CD4-positive, alpha-beta T cell treated with Interleukin-10 for 1 hour (primary cell): ENCODE measurements at places on chromosomes 16 and 17.

DNA sequence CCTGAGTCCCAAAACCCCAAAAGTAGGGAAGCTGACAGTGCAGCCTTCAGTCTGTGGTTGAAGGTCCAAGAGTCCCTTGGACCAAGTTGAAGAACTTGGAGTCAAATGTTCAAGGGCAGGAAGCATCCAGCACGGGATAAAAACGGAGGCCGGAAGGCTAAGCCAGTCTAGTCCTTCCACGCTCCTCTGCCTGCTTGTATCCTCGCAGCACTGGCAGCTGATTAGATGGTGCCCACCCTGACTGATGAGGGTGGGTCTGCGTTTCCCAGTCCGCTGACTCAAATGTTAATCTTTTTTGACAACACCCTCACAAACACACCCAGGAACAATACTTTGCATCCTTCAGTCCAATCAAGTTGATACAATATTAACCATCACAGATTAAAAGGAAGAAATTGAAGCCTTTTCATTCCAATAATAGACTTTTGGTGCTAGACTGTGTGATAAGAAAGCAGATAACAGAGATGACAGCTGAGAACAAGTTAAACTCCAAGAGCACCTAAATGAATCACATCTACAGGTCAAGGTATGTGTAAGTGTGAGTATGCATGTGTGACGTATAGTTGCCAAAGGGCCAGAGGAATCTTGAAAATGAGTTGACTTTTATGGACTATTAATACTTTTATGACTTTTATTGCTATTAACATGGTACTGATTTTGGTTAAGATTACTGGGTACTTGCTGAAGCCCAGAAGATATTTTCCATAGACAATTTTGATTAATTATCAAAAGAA is 933.5 kb upstream of the SOX9 start:
- DNase-seq: no peak

GRCh38 chr16:12519986-12520385 is 283.7 kb downstream of the CPPED1 start:
- no peak for DNase-seq

DNA sequence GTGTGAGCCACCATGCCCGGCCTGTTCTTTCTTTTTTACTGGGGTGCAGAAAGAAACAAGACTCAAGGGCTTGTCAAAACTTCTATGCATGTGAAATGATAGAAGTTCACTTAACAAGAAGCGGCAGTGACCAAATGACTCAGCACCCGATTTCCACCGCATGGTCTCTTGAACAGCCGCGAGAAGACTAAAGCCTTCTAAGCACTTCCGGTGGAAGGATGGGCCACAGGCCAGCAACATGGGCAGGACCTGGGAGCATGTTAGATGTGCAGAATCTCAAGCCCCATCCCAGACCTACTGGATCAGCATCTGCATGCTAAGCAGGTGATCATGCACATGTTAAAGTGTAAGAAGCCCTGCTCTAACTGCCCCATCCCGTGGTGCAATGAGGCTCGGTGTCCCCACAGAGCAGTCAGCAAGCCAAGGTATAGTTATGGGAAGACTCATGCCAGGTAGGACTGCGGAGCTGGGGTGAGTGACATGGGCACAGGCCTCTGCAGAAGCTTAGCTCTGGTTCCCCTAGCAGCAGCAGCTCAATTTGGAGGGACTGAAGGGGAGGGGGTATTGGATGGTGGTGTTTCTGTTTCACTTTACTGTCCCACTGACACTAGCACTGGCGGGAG is 88.5 kb upstream of the HNF1B start:
- no peak for DNase-seq

DNA sequence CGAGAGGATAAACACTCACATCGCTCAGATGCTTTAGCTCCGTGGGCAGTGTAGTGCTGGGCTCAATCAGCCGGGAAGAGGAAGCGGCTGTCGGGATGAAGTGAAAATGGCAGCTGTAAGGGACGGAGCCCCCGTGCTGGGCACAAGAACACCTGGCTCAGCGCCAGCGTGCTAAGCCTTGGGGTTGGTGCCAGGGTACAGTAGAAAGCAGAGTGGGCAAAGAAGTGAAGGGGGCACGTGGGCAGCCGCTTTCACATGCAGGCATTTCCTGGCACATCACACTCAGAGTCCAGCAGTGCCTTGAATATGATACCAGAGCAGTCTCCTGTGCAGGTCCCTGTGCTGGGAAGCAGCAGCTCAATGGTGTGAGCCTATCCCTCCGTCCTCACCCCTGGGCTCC is 51.1 kb upstream of the FOXF1 start:
- DNase-seq: no peak

DNA sequence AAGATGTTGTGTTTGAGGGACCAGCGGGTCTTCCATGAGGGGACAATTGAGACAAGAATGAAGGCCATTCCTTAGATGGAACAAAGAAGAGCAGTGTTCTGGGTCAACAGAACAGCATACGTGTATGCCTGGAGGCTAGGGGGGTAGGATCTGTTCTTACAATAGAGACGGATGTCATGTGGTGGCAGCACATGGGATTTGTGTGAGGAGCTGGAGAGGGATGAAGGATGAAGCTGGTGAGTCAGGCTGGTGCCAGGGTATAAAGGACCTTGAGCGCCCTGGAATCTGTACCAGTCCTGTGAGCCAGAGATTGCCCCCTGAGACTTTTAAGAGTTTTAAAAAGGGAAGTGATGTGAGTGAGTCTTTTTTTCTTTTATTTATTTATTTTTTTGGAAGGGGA is 22.8 kb upstream of the WFDC1 start:
- no peak for DNase-seq

DNA sequence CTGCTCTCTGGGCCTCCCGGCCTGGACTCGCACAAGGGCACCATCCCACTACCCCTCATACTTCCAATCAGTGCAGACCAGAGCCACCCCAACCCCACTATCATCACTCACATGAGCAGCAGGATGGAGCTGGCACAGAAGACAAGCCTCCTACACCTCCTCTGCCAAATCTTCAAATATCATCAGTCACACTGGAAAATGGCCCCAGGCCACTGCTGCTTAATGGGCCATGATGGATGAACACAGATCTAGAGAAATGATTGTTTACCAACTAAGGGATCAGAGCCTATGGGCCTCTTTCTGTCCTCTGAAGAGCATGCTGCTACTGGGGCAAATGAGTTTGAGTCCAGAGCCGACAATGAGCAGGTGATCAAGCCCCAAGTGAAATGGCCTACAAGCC is 165.5 kb downstream of the GRIN2A start:
- no peak for DNase-seq

GRCh38 chr17:7886227-7887037 is 2.2 kb upstream of the CHD3 start:
- DNase-seq: peak; percentile 76

GRCh38 chr16:88701581-88702370 is 4.4 kb downstream of the RNF166 start:
- DNase-seq: peak; percentile 16

- no peak for DNase-seq
These were observed 9.7 kb downstream of the CNP start for GRCh38 chr17:41976142-41976768.

- DNase-seq: no peak
These were observed 951 bp downstream of the RPL19 start for GRCh38 chr17:39200957-39201510.

DNA sequence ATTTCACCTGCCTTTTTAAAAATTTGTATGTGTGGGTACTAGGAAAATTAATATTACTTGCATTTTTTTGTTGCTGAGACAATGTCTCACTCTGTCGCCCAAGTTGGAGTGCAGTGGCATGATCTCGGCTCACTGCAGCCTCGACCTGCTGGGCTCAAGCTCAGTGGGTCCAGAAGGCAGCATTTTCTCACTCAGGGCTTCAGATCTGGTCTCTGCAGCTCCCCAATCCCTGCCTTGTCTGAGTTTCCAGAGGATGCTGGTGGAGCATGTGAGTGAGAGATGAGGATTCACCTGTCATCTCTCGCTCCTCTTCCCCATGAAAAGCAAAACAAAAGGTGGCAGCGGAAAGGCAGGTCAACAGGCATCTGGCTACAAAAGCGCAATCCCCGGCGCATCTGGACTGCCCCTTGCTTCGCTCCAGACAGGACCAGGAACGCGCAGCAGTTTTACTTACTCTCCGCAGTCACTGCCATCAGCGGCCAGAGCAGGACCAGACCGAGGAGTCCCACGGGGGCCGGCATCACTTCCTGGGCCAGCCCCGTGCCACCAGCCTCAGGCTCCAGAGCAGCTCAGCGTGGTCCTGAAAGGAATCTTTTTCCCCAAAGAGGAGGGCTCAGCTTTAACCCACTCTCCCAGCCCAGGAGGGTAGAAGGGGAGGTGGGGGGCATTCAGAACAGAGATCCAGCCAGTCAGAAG is 59.9 kb downstream of the LITAF start:
- DNase-seq: no peak

DNA sequence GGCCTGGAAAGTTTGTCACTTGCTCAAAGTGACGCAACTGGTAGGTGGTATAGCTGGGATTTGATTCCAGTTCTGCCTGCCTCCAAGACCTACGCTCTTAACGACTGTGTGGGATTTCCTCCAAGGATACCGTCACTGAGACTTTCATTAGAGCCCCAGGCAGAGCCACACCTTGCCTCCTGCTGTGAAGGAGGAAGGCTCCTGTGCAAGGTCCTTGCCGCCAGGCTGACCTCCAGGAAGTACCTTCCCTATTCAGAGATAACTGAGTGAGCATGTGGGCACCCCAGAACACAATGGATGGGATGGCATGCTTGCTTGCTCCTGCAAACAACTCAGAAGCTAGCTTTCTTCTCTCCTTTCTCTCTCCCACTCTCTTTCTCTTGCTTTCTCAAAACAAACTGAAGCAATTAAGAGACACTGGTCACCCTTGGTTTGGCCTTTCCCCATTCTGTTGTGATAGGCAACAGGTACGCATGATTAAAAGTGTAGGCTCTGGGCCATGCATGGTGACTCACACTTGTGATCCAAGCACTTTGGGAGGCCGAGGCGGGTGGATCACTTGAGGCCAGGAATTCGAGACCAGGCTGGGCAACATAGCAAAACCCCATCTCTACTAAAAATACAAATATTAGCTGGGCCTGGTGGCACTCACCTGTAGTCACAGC is 30.7 kb downstream of the CACNG3 start:
- no peak for DNase-seq

DNA sequence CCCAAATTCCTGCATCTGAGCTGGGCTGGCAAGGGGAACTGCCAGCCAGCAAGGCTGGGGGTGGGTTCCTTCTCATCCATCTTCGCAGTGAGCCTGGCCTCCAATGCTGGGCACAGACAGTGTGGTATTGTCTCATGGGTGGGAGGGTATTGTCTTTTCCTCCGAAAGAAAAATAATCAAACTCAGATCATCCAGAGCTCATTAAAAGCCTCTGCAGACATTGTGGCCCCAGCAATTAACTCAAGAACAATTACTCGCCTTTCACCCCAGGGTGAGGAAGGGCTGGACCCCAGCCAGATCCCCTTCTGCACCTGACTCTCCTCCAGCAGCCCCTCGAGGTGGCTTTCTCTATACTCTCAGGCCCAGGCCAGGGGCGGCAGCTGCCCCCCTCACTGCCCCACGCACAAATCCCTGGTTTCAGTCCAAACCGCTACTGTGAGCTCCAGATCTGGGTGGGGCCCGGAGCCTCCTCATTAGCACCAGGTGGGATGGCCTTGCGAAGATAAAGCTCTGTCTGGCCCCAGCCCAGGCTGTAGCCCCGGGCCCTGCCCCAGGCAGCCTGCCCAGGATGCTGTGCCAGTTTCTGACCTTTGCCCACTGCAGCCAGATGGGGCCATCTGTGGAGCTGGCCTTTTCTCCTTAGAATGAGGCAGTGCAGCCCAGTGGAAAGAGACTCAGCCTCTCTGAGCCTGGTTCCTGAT is 2.3 kb upstream of the KRT15 start:
- no peak for DNase-seq

DNA sequence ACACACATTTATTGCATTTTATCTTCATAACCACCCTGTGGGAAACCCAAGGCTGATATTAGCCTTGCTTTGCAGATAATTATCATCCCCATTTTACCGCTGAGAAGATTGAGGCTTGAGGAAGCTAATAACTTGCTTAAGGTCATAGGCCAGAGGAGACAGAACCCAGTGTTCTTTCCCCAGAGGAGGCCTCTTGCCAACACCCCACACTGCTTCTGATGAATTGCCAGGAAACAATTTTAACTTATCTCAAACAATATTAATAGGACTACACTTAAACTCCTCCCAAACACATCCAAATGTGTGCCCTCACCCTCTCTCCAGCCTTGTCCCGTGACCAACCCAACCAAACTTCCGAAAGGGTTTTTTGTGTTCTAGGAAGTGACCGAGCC is 2.1 kb upstream of the SPG7 start:
- no peak for DNase-seq

GRCh38 chr17:30929081-30929633 is 7.4 kb downstream of the ADAP2 start:
- no peak for DNase-seq

DNA sequence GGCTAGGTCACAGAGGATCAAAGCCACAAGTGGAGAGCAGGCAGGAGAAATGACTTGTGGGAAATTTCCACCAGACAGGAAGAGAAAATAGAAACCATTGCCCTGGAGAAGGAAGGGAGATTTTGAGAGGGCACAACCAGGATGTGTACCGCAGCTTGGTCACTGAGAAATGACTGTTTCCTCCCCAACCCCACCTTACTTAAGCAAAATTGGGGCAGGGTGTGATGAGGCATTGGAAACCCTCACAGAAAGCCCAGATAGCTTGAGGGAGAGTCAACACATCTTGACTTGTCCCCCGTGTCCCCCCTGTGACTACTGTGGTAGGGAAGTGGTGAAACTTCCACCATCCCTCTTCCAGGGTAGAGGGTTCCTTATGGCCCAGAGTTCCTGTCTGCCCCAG is 113.5 kb upstream of the FAM20A start:
- DNase-seq: no peak

DNA sequence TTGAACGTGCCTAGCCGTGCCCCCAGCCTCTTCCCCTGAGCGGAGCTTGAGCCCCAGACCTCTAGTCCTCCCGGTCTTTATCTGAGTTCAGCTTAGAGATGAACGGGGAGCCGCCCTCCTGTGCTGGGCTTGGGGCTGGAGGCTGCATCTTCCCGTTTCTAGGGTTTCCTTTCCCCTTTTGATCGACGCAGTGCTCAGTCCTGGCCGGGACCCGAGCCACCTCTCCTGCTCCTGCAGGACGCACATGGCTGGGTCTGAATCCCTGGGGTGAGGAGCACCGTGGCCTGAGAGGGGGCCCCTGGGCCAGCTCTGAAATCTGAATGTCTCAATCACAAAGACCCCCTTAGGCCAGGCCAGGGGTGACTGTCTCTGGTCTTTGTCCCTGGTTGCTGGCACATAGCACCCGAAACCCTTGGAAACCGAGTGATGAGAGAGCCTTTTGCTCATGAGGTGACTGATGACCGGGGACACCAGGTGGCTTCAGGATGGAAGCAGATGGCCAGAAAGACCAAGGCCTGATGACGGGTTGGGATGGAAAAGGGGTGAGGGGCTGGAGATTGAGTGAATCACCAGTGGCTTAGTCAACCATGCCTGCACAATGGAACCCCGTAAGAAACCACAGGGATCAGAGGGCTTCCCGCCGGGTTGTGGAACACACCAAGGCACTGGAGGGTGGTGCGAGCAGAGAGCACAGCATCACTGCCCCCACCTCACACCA is 724 bp downstream of the GAA start:
- DNase-seq: no peak
